Activated T-helper 1 cell treated with anti-CD3 and anti-CD28 coated beads, Interleukin-2, amount 50 U/mL, for 16 hours (primary cell): ENCODE measurements at places on chromosomes 1 and 21.
A peak's percentile ranks its signal among the peaks of the same experiment; 100 is the strongest.

DNA sequence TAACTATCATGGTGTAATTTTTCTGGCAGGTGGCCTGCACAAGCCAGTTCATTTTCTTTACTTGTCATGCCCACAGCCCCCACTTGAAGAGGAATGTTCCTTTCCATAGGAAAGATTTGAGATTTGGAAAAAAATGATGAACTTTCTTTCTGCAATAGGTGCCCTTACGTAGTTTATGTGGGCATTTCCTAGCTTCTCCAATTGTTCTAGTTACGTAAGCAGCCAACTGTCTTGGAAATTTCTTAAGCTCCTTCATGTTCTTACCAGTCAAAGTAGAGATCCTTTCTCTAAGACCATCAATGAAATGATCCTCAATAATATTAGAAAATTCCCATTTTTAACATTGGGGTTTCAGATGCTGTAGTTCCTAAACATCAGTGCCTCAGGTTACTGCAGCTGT is 109.5 kb upstream of the F3 start:
- DNase-seq, result no peak

GRCh38 chr1:209486861-209487593 is 96.5 kb upstream of the CAMK1G start:
- no peak for DNase-seq

DNA sequence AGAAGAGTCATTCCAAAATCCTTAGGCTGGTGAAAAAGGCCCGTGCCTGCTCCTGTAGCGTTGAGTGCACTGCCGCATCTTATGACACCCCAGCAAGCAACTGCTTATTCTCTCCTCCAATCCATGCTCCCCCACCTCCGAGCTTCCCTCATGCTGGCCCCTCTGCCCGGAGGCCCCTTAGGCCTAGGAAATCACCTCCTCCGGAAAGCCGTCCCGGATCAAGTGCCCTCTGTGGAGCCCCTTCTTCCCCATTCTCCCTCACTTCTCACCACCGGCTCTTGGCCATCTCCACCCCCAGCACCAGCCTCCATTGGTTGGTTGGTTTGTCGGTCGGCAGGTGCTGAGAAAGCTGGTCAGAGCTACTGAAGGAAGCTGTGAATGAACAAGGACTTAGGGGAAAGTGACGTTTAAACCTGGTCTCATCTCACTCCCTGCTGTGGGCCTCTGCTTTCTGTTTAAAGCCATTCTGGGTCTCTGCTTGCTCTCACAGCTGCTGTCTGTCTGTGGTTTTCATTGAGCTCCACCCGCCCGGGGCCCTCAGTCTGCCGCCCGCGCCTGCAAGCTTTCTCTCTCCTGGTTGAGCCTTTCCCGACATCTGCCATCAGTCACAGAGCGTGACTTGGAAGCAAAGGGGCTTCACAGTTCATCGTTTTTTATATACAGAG is 122.2 kb downstream of the KCNN3 start:
- no peak for DNase-seq

DNA sequence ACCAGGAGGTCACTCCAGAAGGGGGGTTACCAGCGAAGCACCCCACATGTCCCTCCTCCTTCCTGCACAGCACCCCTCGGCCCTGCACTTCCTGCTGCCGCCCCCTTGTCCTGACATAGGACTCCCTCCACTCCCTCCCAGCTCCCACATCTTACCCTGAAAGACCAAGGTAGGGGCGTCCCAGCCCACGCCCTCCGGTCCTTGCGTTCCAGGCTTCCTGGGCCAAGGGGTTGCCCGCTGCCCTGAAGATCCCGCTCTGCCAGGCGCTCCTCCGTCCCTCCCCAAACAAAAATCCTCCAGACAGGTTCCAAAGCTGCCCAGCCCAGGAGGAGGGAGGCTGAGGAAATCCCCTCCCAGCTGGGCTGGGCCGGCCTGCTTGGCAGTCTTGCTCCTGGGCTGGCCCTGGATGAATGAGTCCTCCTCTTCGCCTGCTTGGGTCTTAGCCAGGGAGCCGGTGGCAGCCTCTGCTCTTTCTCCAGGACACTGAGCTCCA is at the start of gene RHBDL2:
Gene RHBDL2 (minus strand): TSS at position 304 of the 493 bp plus-strand sequence. CDS start 22,618 bp downstream, outside the sequence.
- no peak for DNase-seq

DNA sequence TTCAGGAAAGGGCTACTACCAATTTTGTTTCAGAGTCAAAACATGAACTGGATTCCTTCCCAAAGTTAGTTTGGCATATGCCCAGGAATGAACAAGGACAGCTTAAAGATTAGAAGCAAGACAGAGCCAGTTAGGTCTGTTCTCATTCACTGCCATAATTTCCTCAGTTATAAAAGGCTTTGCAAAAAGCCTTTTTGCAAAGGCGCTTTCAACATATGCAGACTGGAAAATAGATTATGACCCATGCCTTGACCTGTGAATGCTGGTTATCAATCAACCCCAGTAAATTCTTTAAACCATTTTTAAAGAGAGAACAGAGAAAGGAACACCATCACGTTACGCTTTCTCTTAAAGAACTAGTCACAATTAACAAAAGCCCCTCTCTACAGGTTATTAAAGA is 1.7 kb upstream of the FRRS1 start:
- DNase-seq, result no peak

DNA sequence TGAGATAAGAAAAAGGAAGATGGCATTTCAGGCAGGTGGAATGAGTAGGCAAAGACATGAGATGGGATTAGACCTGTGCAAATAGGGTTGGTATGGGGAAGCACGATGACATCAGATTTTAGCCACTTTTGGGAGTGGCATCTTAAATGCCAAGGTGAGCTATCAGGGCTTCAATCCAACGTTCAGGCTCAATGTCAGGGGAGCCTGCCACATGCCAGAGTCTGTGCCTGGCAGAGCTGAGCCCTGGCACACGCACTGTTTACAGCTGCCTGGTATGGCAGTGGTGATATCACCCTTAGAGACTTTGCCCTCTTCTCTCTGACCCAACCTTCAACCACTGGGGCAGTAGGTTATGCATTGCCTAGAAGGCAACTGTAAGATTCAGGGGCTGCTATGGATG is 1.1 kb upstream of the GUCA2B start:
- DNase-seq, result no peak

GRCh38 chr1:201480231-201481003 is 11.4 kb upstream of the PHLDA3 start:
- peak; percentile 37 for DNase-seq

- no peak for DNase-seq
These were observed 1688.4 kb downstream of the PLA2G4A start for GRCh38 chr1:188517139-188517538.

- no peak for DNase-seq
These were observed 150.7 kb downstream of the PATJ start for GRCh38 chr1:61892977-61893376.

GRCh38 chr1:36909946-36910725 is 124.2 kb downstream of the GRIK3 start:
- no peak for DNase-seq

DNA sequence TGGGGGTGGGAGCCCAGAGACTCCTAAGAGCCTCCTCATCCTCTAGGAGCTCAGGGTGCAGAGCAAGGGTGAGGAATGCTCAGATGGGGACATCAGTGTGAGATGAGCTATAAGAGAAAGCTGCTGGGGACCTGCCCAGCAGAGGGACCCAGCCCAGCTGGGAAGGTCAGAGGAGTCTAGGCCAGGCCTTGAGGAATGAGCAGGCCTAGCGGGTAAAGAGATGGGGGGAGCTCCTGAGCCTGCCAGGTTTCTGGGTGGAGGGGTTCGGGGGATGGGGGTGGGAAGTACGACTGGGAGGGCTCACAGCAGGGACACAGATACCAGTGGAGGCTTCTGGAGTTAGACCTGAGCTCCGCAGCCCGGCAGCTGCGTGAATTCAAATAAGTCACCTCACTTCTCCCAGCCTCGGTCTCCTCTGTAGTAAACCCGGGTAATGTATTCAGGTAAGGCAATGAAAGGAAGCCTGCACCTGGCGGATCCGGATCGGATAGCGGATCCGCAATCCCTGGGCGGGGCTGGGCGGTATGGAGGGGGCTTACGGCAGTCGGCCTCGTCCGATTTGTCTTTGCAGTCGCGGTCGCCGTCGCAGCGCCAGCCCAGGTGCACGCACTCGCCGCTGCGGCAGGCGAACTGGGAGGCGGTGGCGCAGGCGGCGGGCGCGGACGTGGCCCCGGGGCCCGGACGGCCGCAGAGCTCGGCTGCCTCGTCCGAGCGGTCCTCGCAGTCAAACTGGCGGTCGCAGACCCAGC is 38.0 kb upstream of the MAGOH start:
- no peak for DNase-seq

- no peak for DNase-seq
These were observed 54.0 kb downstream of the ZNHIT6 start for GRCh38 chr1:85654066-85654782.

- DNase-seq, result no peak
These were observed 6.6 kb upstream of the SIM2 start for GRCh38 chr21:36692114-36692834.

GRCh38 chr1:236030534-236030933 is 34.4 kb downstream of the NID1 start:
- DNase-seq, result no peak

DNA sequence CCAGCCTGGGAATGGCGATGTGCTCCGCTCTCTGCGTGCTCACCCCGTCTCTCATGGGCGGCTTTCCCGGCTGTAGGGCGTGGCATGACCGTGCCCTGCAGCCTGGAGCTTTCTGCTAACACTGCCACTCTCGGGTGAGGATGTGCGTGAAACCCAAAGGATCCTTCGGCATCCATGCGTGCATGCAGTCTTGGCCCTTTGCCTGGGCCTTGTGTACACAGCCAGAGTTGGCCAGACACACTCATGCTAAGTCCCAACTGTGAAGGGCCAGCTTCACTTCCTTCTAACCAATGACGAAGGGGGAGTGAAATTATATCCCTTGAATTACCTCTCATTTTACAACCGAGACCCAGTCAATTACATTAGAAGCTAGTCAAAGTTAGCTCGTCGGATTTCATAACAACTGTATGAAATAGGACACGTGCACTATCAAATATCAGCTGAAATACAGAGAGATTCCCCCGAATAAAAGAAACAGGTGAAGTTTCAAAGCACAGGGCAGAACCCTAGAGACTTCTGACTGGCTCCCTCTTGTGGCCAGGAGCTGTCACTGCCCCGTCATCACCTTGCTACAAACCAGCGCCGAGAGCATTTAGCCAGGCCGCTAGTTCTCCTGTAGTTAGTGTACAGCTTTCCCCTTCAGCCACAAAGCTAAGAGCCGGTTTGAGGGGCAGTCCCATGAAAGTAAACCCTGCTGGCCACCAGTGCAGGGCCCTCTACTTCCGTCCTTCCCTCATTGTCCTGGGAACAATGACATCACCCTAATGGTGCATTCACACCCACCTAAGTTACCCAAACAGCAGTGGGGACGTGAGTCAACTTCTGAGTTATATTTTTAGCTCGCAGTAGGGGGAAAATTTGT is 63.4 kb upstream of the COA6 start:
- peak; percentile 50 for DNase-seq

DNA sequence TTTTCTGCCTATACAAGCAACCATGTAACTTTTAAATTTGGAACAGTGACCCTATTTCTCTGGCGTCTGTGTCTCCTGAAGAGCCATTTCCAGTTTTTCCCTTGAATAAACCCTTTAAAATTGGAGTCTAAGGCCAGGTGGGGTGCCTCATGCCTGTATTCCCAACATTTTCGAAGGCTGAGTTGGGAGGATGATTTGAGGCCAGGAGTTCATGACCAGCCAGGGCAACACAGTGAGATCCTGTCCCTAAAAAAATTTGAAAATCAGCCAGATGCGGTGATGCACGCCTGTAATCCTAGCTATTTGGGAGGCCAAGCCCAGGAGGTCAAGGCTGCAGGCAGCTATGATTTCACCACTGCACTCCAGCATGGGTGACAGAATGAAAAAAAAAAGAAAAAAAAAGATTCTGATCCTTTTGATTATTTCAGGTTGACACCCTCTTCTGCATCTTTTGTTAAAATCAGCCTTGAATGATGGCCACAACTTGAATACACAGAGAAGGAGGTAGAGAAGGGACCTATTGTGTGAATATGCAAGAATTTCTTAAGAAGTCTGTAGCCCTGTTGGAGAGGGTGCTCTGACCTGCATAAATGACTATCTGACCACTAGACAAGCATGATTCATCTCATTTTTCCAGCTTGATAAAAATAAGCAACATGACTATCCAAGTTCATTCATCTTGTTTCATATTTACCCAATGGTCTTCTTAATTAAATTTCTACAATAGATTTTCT is 40.2 kb upstream of the PARP1 start:
- DNase-seq, result no peak

DNA sequence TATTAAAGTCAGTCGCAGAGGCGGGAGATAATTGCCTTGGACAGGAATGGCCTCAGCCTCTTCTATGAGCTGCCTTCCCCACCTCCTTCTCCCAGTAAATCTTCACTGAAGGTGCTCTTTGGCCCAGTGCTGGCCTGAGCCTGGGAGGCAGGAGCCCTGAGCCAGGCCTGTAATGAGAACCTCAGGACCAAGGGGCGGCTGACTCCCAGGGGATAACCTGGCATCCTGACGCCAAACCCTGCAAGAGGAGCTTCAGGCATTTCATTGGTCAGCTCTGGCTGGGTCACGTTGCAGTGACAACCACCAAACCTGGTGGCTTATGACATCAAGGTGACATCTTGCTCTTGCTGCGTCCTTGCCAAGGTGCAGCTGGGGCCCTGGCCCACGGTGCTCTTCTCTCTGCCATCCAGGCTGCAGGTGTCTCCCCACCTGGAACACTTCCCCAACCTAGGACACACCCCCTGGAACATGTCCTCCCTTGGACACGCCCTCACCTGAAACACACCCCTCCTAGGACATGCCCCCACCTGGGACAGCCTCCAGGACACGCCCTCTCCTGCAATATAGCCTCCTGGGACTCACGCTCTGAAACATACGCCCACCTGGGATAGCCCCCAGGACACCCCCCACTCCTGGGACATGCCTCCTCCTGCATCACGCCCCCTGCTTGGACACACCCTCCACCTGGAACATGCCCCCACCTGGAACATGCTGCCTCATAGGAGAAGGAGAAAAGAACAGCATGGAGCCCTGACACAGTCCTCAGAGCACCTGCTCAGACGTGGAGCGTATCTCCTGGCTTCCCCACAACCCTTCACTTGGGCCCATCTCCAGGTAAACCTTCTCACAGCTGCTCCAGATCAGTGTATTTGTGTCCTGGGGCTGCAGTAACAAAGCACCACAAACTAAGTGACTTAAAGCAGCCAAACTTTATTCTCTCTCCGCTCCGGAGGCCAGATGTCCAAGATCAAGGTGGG is 333.6 kb downstream of the NPHP4 start:
- no peak for DNase-seq

GRCh38 chr1:187715483-187715882 is 886.7 kb downstream of the PLA2G4A start:
- DNase-seq, result no peak

GRCh38 chr1:48003741-48004531 is 6.8 kb upstream of the TRABD2B start:
- DNase-seq, result no peak

- DNase-seq, result no peak
These were observed 260.7 kb downstream of the CHRM3 start for GRCh38 chr1:239647045-239647444.

- DNase-seq, result no peak
These were observed 552.4 kb upstream of the DAB1 start for GRCh38 chr1:57976216-57976615.

- DNase-seq, result no peak
These were observed 30.4 kb downstream of the SLC19A1 start for GRCh38 chr21:45511661-45512431.

DNA sequence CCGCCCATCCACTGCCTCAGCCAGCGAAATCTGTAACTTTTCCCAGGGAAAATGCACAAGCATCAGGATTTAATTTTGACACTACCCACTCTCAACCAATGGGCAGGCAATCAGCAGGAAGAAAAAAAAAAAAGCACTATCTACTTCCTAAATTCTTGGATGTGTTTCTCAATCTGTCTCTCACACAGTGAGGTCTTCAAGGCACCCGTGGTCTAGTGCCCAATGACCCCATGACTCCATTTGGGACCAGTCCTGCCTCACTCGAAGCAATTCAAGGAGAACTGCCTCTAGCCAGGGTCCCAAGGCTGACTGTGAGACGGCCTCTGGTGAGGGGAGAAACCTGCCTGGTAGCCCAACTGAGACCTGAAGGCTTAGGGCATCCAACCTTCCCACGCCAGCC is 35.9 kb downstream of the CSF1 start:
- DNase-seq, result no peak
